ENCODE measurements at places on chromosomes 4 and X. TPM values are rescaled to one million over a fixed set of nuclear protein-coding genes. Genes with fewer than 3 reads are reported as not detected.
A peak's percentile ranks its signal among the peaks of the same experiment; 100 is the strongest.

The PPP1R2C gene
- not detected for total RNA-seq

The LEF1 gene
- 25.4 TPM for total RNA-seq

The HTRA3 gene
- 16.9 TPM for total RNA-seq

The CCNQ gene
- total RNA-seq: 14.2 TPM

DNA sequence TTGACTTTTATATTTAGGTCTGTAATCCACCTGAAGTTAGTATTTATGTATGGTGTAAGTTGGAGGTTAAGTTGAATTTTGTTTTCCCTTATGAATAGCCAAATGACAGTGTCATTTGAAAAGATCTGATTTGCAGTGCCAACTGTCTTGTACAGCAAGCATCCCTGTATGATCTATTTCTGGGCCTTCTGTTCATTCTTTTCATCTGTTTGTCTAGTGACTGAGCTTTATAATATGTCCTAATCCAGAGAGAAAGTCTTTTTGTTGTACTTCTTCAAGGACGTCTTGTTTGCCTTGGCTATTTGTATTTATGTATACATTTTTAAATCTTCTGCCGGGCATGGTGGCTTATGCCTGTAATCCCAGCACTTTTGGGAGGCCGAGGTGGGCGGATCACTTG is 39.6 kb downstream of the CDKL5 start:
- no peak for DNase-seq

- DNase-seq: no peak
Observed at GRCh38 chr4:184294606-184295133, 77.0 kb upstream of the ENPP6 start.

DNA sequence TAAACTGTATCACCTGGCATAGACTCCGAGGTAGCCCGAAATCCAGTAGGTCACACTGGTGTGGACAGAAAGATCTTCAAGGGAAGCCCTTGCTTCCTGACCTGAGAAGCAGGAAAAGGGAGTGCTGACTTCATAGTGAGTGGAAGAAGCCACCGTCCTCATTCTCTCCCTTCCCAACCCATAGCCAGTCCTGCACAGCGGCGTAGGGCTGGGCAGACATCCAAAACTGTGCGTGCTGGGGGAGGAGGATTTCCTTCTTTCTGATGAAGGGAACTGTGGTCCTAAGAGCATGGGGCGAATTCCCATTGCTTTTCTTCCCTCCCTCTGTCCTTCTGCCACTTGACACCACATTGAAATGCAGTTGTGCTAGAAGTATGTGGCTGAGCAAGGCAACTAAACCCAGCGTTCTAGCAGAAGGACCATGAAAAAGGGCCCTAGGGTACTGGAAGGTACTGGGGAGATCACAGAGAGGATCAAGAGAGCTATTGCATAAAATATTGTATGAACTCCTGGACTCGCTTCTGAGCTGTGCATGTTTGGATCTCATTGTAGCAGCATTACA is 66.9 kb downstream of the STOX2 start:
- DNase-seq: peak; percentile 71

GRCh38 chrX:54921427-54922021 is 900 bp downstream of the TRO start:
- peak; percentile 87 for DNase-seq

DNA sequence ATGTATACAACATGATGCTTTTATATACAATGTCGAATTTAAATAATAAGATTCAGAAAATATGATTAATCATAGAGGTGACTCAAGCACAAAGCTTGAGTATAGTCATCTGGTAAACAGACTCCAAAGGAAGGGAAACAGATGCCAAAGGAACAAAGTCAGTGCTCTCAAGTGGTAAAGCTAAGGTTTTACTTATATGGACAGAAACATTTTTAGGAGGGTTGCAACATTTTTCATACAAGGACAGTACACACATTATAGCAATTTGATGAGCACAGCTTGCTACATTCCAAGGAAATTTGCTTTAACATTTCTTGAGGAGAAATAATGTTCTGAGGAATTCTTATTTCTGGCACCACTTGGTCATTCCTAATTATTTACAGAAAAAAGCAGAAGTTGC is 333.4 kb upstream of the AADAT start:
- DNase-seq: no peak

- no peak for DNase-seq
Observed at GRCh38 chrX:40171513-40172400, 74.0 kb upstream of the BCOR start.

DNA sequence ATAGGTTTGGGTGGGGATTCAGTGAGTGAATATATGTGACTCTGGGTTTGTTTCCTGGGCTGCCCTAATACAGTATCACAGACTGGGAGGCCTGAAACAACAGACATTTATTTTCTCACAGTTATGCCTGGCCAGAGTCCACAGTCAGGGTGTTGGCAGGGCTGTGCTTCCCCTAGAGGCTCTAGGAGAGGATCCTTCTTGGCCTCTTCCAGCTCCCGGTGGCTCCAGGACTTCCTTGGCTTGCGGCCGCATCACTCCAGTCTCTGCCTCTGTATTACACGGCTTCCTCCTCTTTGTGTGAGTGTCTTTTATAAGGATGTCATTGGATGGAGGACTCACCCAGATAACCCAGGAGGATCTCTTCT is 5.2 kb upstream of the JAKMIP1 start:
- no peak for DNase-seq

DNA sequence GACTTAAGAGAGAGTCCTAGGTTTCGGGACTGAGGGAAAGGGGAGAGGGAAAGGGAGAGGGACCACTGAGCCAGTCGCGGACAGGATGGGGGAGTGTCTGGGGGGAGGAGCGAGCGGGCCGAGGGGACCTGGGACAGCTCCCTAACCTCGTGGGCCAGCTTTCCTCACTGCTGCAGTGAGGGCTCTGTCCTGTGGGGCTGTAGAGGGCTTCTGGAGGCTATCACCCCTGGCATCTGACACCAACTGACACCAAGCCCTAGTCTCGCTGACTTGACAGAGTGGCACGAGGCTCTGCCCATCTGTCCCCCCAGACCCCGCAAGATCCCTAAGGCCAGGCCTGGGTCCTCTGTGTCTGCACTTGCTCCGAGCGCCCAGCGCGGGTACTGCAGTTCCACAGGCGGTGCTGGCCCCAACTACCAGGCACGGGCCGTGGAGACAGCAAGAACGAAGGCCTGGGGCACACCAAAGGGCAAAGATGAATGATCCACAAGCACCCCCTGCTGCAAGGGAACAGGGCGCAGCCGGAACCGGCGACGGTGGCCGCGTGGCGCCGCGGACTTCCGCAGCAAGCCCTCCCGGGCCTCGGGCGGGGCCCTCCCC is 465 bp downstream of the HAUS7 start:
- peak; percentile 25 for DNase-seq

GRCh38 chrX:45009371-45010000 is 136.5 kb downstream of the KDM6A start:
- DNase-seq: no peak

- DNase-seq: no peak
Observed at GRCh38 chr4:110085131-110085530, 113.3 kb downstream of the ELOVL6 start.

GRCh38 chr4:88196013-88196365 is 37.5 kb upstream of the ABCG2 start:
- DNase-seq: no peak

DNA sequence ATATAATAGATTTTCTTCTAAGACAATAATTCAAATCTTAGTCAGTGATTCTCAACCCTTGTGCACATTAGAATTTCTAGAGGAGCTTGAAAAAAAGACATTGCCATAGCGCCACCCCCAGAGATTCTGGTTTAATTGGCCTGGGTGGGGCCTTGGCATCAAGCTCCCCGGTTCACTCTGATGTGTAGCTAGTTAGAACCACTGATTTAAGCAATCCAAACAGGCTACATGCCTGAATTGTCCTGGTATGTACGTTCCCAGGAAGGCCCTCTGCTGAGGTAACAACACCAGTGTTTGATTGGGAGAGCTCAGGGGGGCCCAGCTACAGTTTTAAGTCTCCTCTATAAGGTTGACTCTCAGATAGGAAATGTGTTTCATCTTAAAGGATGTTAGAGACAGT is 1.3 kb upstream of the ATP10D start:
- DNase-seq: no peak

GRCh38 chr4:15318621-15319348 is 109.0 kb upstream of the C1QTNF7 start:
- DNase-seq: no peak

Data from lung (tissue), 17 donors.